Left renal pelvis (tissue), 4 donors: ENCODE measurements at places on chromosomes 13 and 19. TPM values are rescaled to one million over a fixed set of nuclear protein-coding genes. Genes with fewer than 3 reads are reported as not detected.

The ZNF135 gene
- polyA plus RNA-seq, result 28.6 TPM

The ADGRE3 gene
- not detected for polyA plus RNA-seq

The LGI4 gene
- 14.3 TPM for polyA plus RNA-seq

The COQ8B gene
- polyA plus RNA-seq, result 32.1 TPM

The IZUMO2 gene
- polyA plus RNA-seq, result not detected

The GSX1 gene
- polyA plus RNA-seq, result not detected

The ZNF772 gene
- 23.2 TPM for polyA plus RNA-seq

The PNMA8B gene
- polyA plus RNA-seq, result 4.6 TPM

The MIA gene
- polyA plus RNA-seq, result 2.0 TPM

The CYP2A7 gene
- polyA plus RNA-seq, result 0.87 TPM

The FFAR2 gene
- 0.73 TPM for polyA plus RNA-seq

- DNase-seq, result no peak
Observed at GRCh38 chr13:87671753-87672605, 808 bp downstream of the SLITRK5 start.

- no peak for DNase-seq
Observed at GRCh38 chr13:34425327-34425949, 516.6 kb upstream of the NBEA start.

- no peak for DNase-seq
Observed at GRCh38 chr19:47036097-47036651, 12.2 kb downstream of the TMEM160 start.

DNA sequence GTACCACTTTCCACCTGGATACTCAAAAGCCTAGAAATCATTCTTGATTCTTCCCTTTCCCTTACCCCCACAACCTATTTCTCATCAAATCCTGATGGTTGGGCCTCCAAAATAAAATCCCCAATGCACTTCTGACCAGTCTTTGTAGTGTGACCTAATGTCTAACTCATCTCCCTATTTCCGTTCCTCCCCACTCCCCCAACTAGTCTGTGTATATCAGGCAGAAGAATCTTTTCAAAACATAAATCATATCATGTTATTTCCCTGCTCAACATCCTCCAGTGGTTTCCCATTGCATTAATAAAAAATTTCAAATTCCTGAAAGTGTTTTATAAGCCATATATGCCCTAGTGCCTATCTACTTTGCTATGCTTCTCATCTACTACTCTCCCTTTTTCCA is 17.7 kb downstream of the CCDC122 start:
- DNase-seq, result no peak

GRCh38 chr19:8900421-8900820 is 68.2 kb downstream of the MBD3L1 start:
- no peak for DNase-seq

- no peak for DNase-seq
Observed at GRCh38 chr19:8342684-8343482, at the start of gene KANK3. Gene KANK3, minus strand, starts transcription at chr19:8343262. Its CDS starts 5,434 bp downstream, at chr19:8337828.

GRCh38 chr19:46713781-46714443 is 3.0 kb downstream of the PRKD2 start:
- DNase-seq, result peak; percentile 74

DNA sequence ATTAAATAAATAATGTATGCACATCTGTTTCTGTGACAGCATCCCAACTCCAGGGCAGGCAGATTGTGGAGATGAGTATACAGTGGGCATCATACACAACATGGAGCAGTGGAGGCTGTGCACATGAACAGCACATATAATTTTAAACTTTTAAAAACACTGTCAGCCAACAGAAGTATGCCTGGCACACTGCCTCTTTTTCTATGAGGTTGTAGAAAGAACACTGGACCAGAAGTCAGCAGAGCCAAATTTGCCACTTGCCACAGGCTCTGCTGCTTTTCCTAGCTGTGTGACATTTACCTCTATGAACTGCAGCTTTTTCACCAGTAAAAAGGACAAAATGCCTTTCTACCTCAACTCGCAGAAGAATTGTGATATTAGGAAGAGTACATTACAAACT is 118.7 kb downstream of the FRY start:
- no peak for DNase-seq

DNA sequence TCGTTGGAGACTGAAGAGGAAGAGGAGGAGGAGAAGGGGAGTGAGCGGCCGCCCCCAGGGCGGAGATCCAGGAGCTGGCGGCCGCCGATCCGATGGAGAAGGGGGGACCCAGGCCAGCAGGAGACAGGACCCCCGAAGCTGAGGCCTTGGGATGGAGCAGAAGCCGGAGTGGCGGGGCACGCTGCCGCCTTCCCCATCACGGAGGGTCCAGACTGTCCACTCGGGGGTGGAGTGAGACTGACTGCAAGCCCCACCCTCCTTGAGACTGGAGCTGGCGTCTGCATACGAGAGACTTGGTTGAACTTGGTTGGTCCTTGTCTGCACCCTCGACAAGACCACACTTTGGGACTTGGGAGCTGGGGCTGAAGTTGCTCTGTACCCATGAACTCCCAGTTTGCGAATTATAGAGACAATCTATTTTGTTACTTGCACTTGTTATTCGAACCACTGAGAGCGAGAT is 1.8 kb downstream of the GADD45B start:
- no peak for DNase-seq

- DNase-seq, result no peak
Observed at GRCh38 chr19:2308114-2308556, at the start of gene LINGO3. Gene LINGO3, minus strand, starts transcription at chr19:2308154. Its CDS starts 16,378 bp downstream, at chr19:2291776.

DNA sequence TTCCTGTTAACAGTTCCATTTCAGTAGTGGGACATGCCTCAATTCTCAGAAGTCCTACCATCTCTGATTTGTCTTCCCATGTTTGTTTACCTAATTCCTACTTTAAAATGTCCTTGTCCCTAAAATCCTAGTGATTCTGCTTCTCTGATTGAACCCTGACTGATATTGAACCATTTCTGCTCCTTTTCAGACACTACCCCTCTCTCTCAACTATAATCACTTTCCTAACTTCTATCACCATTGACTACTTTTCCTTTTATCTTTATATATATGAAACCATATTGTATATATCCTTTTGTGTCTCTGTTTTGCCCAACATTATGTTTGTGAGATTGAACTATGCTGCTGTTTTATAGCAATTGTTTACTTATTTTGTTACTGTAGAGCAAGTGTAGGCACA is 15.6 kb upstream of the ZNF227 start:
- no peak for DNase-seq

DNA sequence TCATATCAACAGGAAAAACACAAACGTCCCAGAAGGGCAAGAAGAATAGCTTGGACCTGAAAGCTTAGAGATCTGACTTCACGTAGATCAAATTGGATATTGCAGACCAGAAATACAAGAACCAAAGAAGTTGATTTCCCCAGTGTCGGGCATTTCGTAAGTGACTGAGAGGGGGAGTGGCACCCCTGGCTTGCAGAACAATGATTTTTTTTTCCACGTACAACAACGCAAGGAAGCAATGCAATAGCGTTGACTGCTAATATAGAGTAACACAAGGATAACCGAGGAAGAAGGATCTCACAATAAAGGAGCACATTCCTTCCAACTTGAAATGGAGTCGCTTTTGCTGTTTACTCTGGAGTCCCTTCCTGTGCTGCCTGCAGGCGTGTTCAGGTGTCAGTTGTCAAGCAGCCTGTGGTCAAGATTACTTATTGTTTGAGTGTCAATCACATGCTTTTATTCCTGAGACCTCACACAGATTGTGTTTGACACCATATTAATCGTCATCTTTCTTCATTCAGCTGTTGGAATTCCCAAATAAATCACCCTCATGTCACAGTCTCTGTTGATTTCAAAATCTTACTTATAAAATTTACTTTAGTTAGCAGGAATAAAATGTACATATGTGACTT is 139.4 kb downstream of the FREM2 start:
- DNase-seq, result no peak

GRCh38 chr13:88074794-88075510 is 403.8 kb downstream of the SLITRK5 start:
- no peak for DNase-seq

DNA sequence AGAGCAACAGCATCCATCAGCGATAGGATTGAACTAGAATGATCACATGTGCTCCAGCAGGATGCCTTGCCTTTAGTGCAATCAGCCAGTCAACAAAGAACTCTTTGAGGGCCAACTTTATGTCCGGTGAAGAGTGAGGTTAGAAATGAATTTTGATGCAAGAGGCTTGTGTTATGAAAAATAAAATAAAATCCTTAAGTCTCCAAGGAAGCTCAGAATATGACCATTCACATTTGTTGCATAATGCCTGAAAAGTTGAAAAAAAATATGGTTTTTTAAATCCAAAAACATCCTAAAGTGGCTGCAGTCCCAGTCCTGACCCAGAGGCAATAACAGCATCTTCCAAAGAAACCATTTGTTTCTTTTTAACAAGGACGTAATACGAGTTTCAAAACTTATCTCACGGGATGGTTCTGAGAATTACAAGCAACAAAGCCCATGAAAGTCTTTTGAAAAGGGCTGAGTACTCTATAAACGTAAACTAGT is 61.3 kb downstream of the DCLK1 start:
- DNase-seq, result no peak

GRCh38 chr19:38315657-38316476 is at the start of gene YIF1B:
Gene YIF1B, minus strand, starts transcription at chr19:38315947. Its CDS starts 30 bp downstream, at chr19:38315917.
- peak; percentile 91 for DNase-seq

GRCh38 chr13:71115301-71115700 is 751.7 kb downstream of the DACH1 start:
- no peak for DNase-seq

GRCh38 chr13:44697058-44697457 is 120.9 kb upstream of the TSC22D1 start:
- DNase-seq, result no peak

DNA sequence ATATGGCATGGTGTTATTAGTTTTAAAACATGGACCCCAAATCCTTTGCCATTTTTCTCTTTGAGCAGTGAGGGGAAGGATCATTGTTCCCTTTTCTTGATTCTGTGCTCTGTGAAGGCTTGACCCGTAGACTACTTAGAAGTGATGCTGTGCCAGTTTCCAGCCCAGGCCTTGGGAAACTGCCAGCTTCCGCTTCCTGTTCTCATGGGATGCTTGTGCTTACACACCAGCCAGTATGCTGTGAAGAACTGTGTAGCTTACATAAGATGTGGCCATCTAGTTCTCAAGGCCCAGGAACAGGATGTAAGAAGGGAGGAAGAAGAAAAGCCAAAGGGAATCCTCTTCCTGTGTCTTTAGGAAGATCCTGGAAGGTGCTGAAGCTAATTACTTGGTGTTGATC is 180.9 kb downstream of the PCCA start:
- no peak for DNase-seq

DNA sequence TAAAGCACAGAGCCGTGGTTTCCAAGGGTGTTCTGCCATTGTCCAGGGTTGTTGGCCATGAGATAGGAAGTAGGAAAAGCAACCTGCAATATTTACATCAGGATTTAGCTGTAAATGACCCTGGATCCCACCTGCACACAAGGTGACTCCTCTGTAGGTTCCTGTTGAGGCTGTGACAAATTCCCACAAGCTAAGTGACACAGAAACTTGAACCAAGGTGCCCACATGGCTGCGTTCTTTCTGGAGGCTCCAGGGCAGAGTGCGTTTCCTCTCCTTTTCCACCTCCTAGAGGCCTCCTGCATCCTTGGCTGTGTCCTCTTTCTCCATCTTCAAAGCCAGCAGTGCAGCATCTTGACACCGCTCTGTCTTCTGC is 11.9 kb downstream of the CEACAM21 start:
- no peak for DNase-seq

DNA sequence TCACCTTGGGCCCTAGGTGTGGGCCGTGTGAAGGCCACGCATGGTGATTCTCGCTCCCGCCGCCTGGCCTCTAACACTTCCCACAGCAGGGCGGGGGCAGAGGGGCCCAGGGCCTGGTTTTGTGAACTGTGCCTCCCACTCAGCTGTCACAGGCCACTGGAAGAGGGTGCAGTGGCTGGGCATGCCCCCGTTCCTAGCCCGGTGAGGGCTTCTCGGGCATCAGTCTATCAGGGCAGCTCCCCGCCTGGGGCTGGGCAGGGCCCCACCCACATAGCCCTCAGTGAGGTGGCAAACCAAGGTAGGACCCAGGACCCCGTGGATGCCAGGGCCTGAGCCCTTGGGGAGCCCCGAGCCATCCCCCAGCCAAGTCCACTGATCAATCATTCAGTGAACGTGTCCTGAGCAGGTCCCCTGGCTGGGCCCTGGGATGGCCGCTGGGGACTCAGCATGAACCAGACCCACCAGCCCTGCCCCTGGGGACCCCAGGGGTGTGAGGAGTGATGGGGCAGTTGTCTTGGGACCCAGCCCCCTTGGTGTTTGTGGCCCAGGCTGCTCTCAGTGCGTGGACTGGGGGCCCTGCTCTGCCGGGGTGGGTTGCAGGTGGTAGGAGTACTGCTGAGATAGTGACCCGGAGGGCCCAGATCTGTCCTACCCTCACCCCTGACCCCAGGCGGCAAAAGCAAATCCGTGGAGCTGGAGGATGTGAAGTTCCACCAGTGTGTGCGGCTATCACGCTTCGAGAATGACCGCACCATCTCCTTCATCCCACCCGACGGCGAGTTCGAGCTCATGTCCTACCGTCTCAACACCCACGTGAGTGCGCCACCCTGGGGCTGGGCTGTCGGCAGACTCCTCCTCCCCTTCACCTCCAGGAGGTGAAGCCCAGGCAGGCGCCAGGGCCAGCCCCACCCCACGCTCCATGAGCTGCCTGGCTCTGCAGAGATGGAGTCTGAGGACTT is 29.4 kb downstream of the AP1M1 start:
- DNase-seq, result no peak

DNA sequence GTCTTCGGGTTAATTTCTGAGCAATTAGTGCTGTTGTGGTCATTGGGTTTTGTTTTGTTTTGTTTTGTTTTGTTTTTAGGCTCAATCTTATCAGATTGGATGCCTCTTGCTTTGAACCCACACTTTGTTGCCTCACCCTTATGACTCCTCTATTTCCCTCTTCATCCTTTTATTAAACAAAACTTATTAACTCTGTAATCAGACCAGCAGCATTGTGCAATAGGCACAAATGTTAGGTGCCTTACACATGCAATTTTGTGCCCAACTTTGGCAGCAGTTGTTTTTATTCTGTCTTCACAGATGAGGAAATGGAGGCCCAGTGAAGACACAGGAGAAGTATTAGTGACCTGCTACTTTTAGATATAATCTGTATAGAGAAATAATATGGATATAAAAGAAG is 377.7 kb downstream of the KCNRG start:
- DNase-seq, result no peak

DNA sequence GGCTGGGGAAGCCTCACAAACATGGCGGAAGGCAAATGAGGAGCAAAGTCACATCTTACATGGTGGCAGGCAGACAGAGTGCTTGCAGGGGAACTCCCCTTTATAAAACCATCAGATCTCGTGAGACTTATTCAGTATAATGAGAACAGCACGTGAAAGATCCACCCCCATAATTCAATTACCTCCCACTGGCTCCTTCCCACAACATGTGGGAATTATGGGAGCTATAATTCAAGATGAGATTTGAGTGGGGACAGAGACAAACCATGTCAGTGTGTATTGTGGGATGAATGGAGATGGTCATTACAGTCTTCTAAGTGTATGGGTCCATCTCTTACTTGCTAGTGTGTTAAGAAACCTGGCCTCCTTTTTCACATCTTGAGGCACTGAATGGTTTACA is 4.4 kb downstream of the BCKDHA start:
- DNase-seq, result no peak

GRCh38 chr13:99045396-99045795 is 67.5 kb upstream of the DOCK9 start:
- no peak for DNase-seq
